NCI-H345 (cell line): ENCODE measurements at places on chromosomes 12 and 14.

DNA sequence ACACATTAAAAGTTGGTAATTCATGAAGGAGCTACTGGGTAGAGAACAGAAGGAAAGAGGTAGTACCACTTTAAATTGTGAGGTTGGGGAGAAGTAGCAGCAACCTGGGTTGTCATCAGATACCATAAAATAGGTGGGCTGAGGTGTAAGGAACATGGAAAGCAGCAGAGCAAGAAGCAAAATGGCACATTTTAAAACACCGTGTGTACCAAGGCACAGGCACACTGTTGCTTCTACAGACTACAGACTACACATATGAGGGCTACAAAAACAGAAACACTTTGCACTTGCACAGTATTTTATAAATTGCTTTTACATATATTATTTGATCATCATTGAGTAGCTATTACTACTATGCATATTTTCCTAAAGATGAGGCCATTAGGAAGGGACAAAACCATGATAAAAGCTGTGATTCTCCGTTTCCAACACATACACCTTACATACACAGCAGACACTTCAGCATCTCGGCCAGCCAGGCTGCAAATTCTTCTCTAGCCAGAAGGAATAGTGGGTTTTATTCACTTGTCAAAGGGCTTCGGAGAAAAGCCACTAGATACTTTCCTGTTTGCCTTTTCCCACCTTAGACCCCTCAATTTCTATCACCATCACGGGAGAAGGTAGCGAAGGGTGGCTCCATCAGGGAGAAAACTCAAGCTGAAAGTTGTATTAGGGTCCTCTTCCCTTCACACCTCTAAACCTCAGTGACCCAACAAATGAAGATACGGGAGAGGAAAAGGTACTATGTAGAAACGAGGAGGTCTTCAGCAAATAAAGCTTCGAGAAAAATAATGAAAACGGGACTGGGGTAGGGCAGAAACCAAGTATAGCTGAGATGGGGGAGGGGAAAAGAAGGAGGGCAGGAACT is 1.6 kb downstream of the PYM1 start:
- no peak for DNase-seq

- no peak for DNase-seq
Measured at GRCh38 chr12:89059056-89059455, 293.2 kb downstream of the DUSP6 start.

GRCh38 chr12:131980263-131980662 is 30.5 kb downstream of the EP400 start:
- no peak for DNase-seq

GRCh38 chr12:14260011-14260993 is 105.2 kb upstream of the ATF7IP start:
- DNase-seq = peak; percentile 92

DNA sequence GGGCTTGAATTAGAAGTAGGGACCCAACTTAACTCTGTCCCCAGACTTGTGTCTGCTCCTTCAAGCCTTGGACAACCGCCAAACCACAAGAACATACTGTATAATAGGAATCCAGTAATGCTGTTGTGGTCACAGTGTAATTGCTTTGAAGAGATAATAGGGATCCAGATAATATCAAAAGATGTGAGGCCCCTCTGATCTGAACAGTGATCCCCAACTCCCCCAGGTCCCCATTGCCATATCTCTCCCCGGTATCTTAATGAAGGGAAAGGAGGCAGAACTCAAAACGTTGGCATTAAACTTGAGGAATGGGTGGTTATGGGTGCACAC is 8.5 kb upstream of the PLEKHH1 start:
- DNase-seq = no peak

- no peak for DNase-seq
Measured at GRCh38 chr14:53161758-53162435, 8.8 kb upstream of the DDHD1 start.

- no peak for DNase-seq
Measured at GRCh38 chr12:113991224-113992044, 25.3 kb upstream of the RBM19 start.

DNA sequence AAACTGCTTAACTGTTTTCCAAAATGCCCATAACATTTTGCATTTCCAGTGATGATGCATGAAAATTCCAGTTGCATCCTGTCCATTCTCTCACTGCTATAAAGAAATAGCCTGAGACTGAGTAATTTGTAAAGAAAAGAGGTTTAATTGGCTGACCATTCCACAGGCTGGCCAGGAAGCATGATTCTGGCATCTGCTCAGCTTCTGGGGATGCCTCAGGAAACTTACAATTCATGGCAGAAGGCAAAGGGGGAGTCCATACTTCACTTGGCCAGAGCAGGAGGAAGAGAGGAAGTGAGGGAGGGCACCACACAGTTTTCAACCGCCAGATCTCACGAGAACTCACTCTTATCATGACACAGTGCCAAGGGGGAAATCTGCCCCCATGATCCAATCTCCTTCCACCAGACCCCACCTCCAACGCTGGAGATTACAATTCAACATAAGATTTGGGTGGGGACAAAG is 18.2 kb upstream of the CLEC2D start:
- DNase-seq = no peak

- DNase-seq = no peak
Measured at GRCh38 chr14:59120921-59121320, 67.5 kb upstream of the DAAM1 start.

- DNase-seq = peak; percentile 66
Measured at GRCh38 chr12:19967431-19967830, 400.9 kb upstream of the PDE3A start.

GRCh38 chr12:109462868-109463692 is 14.0 kb downstream of the KCTD10 start:
- DNase-seq = no peak

GRCh38 chr12:127802271-127802670 is 464.7 kb upstream of the TMEM132C start:
- no peak for DNase-seq

- DNase-seq = peak; percentile 37
Measured at GRCh38 chr12:55743406-55744339, 751 bp downstream of the GDF11 start.

GRCh38 chr12:132610051-132610759 is at the start of gene LRCOL1:
Gene LRCOL1, minus strand, starts transcription at chr12:132610582. Its CDS starts 4,331 bp downstream, at chr12:132606251.
- DNase-seq = no peak

- no peak for DNase-seq
Measured at GRCh38 chr14:34053666-34054065, 102.8 kb upstream of the EGLN3 start.

GRCh38 chr14:49366416-49366815 is 219.8 kb downstream of the RPS29 start:
- DNase-seq = no peak

DNA sequence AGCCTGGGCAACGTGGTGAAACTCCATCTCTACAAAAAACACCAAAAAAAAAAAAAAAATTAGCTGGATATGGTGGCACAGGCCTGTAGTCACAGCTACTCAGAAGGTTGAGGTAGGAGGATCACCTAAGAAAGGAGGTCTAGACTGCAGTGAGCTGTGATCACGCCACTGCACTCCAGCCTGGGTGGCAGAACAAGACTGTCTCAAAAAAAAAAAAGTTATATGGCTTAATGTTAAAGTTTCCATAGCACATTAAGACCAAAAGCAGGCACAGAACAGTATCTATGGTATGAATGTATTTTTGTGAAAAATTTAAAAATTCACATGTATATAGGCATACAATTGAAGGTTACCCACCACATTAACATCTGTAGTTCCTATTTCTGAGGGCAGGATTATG is 15.9 kb downstream of the CDKN1B start:
- no peak for DNase-seq

GRCh38 chr14:75972801-75973421 is 8.9 kb downstream of the TGFB3 start:
- DNase-seq = no peak

DNA sequence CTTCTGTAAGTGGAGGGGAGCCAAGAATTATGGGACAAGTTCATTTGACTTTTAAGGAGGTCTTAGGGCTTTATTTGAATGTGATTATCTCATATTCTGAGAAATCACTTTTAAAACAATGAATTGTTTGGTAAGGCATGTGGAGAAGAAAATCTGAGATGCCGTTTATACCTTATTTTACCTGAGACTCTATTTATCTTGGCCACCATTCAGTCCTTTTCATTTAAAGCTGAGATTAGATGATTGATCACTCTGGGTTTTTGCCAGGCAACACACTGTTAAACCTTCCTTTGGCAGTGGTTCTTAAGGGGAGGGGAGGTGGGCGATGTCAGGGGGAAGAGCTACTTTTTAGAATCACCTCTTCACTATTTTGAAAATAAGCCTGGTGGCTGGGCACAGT is 11.4 kb downstream of the CAND1 start:
- DNase-seq = peak; percentile 6

GRCh38 chr12:6813363-6813762 is 8.3 kb upstream of the GPR162 start:
- no peak for DNase-seq

- DNase-seq = no peak
Measured at GRCh38 chr12:49823350-49823749, 4.9 kb downstream of the NCKAP5L start.

DNA sequence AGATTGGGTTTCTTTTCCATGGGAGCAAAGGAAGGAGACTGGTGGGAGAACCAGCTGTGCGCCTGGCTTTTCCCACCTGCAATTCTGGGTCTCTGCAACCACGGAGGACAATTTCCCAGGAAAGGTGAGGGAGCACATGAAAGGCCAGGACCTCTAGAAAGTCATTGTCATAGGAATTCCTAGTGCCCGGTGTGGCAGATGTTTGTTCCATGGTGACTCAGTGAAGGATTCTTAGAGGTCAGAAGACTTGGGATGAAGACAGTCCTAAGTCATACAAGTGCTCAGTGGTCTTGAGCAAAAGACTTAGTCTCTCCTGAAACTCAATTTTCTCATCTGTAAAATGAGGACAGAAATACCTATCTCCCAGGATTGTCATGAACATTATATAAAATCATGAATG is 51.3 kb downstream of the KCNA5 start:
- DNase-seq = no peak

GRCh38 chr12:62711631-62712241 is 223.2 kb downstream of the PPM1H start:
- DNase-seq = peak; percentile 72

GRCh38 chr12:93860668-93861373 is 183.6 kb downstream of the CRADD start:
- DNase-seq = no peak

DNA sequence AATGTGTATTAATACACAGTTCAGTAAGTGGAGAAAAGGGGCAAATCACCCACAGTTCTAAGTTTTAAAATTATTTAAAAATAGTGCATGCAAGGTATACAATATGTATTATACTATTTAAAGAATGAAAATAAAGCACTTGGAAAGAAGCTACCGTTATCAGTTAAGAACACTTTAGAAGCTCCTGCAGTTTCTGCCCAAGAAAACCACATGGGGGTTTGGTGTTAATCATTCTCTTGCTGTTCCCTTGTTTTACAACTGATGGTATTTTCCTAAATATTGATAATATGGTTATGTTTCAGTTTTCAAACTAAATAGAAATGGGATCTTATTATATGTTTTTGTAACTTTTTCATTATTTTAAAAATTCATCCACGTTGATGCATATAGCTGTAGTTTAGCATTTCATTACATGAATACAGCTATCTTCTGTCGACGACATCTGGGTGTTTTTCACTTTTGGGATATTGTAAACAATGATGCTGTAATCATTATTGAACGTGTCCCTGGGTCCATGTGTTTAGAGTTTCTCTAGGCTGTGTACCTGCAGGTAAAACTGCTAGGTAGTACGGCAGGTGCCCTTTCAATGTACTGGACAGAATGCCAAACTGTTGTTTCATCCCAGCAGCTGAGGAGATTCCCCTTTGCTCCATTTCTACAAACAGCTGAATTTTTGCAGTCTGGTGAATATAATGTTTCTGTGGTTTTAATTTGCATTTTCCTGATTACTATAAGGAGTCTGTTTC is 64.1 kb downstream of the APPL2 start:
- DNase-seq = no peak

- no peak for DNase-seq
Measured at GRCh38 chr12:130486891-130487416, 149.3 kb downstream of the PIWIL1 start.

- DNase-seq = no peak
Measured at GRCh38 chr14:56715938-56716337, 94.3 kb downstream of the OTX2 start.

GRCh38 chr12:116547955-116548501 is 11.2 kb upstream of the MAP1LC3B2 start:
- DNase-seq = no peak

GRCh38 chr12:75481013-75481705 is 604 bp downstream of the GLIPR1 start:
- DNase-seq = no peak

DNA sequence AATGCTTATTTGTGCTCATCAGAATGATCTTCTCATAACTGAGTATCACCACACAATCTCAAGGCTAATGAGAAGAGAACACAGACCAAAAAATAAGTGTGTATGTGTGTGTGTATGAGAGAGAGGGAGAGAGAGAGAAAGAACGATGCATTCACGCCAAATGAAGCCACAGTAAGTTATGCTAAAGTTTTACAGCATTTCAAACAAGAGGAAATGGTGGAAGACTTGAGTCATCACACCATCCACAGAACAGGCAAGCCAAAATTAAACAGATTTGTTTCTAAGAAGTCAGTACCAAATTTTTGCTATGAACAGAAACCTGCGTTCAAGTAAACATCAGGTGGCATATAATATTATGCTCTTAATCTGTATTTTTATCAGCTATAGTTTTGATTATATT is 141.2 kb downstream of the MED13L start:
- no peak for DNase-seq

GRCh38 chr14:75991753-75992152 is 6.2 kb downstream of the IFT43 start:
- no peak for DNase-seq

- no peak for DNase-seq
Measured at GRCh38 chr14:99601361-99601831, 2.6 kb downstream of the CCDC85C start.

GRCh38 chr12:12481631-12482030 is 81.0 kb downstream of the DUSP16 start:
- DNase-seq = no peak

DNA sequence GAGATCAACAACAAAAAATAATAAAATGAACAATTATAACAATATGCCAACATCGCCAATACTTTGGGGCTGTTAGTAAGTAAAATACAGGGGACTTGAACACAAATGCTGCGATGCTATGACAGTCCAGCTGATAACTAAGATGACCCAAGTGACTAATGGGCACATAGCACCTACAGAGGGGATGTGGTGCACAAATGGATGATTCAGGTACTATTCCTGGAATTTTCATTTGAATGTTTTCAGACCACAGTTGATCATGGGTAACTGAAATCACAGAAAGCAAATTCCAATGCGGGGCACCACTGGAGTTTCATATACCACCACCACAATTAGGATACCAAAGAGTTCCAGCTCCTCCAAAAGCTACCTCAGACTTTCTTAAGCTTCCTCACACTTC is 82.9 kb downstream of the RCOR1 start:
- DNase-seq = no peak

DNA sequence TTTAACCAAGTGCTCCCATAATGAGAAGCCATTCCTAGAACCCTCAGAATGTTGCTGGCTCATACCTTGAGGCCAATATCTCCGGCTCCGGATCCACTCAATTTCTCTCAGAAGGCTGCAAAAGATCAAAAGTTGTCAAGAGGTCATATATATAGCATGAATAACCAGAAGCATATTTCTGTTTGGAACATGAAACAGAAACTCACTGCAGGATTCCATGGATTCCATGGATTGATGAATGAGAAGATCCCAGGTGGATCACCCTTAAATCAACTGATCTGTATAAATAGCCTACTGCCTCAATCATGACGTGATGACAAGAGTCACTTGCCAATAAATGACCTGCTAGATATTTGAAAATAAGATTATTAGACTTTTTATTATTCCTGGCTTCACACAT is 3.3 kb upstream of the NT5DC3 start:
- no peak for DNase-seq
